ENCODE measurements at places on chromosomes 5 and 9.

- no peak for DNase-seq
Measured at GRCh38 chr9:115838417-115838816, 315.2 kb upstream of the PAPPA start.

DNA sequence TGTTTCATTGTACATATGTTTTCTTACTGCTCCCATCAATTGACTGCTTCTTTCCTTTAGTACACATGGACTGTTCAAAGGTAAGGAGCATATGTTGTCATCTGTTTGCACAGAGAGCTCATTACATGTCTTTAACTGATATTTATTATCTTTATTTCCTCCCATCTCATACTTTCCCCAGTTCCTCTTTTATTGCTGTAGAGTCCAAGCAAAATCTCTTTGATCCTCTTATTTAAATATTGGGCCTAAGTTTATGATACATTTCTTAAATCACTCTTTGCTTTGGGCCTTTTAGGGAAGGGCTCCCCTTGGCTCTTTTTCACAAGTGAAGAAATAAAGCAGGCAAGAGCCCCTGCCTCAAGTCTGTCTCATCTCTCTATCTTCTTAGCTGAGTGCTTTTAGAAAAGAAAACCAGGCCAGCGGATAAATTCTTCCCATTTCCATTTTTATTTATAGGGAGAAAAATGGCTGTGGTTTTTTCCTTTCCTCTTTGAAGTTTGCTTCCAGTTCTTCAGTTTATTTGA, 152.4 kb downstream of the DOCK2 start:
- DNase-seq: no peak

DNA sequence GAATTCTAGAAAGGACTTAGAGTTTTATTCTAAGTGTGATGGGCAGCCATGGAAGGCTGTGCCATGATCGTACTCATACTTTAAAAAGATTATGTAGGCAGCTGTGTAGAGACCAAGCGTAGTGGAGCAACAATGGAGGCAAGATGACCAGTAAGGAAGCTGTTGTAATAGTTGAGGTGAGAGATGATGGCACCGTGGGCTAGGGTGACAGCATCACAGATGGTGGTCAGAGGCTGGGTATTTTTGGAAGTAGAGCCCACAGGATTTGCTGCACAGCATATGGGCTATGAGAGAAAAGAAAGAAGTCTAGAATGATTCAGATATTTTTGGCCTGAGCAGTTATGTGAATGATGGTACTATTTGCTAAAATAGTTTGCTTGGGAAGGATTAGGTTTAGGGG, 7.7 kb downstream of the ARHGAP26 start:
- no peak for DNase-seq

DNA sequence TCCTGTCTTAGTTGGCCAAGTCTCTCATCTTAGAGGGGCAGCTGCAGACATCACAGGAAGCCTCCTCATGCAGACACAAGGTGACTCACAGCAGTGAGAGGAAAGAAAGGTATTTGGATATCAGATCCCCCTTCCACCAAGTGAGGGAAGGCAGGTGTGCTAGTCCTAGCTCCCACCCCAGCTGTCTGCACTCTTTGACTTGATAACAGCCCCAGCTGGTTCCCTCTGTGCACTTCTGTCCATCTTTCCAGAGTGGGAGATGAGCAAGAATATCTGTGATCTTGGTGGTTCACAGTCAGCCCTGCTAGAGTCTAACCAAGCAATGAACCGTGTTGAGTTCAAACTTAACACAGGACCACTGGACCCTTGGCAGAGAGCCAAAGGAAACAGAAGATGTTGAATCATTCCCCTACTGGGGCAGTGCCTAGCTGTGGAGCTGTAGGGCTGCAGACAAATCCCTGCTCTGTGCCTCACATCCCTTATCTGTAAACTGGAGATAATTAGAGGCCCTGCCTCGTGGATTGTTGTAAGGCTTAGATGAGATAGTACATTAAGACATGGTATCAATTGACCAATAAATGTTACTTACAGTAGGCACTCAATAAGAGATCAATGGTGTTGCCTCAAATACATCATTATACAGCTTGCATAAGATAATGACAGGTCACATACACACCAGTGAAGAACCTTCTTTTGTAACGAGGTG, 39.1 kb downstream of the SH3RF2 start:
- peak; percentile 55 for DNase-seq

DNA sequence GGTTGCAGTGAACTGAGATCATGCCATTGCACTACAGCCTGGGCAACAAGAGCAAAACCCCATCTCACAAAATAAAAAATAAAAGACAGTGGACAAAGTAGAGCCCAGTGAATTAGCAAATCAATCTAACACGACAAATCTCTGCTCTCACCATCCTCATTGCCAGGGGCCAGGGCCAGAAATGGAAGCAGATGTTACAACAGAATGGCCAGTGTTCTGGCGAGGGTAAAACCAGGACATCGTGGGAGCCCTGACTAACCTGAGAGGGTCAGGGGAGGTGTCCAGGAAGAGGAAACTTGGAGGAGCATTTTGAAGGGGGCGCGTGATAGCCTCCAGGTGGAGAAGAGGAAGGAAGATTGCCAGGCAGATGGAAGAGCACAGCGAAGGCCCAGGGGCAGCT, 58.4 kb downstream of the NEURL1B start:
- no peak for DNase-seq

DNA sequence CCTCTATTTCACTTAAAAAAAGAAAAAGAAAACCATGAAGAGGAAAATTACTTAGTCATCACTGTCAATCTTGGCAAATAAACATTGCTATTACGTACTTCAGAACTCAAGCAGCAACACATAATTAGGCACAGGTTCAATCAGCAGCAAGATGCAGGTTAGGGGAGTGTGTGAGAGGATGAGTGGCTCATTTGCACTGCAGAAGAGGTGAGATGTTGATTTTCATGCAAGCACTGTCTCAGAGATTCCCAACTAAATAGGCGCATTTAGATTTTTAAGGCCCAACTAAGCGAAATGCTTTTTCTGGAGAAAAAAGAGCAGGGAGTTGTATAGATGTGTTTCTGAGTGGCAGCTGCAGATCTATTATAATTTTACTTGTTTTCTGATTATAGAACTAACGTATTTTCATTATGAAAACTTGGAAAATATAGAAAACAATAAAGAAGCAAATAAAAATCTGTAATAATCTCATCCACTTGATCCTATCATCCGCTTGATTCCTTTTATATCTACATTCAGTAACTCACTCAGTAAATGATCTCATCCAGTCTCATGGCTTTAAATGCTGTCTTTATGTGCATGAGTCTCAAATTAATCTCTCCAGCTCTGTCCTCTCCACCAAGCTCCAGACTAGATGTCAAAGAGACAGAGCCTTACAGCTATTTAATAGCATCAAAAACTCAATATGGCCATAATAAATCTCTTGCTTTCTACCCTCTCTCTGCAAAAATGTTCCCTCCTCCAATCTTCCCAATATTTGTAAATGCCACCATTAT, 162.5 kb downstream of the ZNF462 start:
- no peak for DNase-seq

DNA sequence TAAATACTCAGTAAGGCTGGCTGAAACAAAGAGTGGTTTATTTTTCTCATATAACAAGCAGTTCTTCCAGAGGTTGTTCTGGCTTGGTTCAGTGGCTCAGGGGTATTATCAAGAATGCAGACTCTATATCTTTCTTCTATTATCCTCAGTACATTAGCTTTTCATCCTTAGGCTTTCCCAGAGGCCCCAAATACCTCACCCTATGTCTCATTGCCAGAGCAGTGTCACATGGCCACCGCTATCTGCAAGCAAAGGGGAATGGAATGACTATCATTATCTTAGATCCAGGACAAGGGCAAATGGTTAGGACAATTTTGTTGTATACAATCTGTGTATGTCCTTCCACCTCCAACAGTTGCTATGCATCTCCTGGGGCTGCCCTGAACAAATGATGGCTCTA, 69.0 kb upstream of the SNX2 start:
- no peak for DNase-seq

DNA sequence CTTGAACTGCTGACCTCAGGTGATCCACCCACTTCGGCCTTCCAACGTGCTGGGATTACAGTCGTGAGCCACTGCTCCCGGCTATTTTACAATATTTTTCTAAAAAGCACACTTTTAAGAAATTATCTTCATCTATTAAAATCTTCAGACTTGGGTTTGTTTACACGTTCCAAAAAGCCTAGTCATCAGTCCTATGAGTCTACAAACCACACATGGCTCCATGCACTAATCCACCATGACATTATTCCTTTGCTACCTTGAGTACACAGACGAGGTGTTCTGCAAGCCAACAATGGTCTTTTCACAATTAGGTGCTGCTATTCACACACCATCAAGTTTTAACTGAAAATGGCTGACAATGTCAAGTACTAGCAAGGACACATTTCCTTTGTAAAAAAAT, 41.0 kb downstream of the TRPM6 start:
- DNase-seq: no peak

DNA sequence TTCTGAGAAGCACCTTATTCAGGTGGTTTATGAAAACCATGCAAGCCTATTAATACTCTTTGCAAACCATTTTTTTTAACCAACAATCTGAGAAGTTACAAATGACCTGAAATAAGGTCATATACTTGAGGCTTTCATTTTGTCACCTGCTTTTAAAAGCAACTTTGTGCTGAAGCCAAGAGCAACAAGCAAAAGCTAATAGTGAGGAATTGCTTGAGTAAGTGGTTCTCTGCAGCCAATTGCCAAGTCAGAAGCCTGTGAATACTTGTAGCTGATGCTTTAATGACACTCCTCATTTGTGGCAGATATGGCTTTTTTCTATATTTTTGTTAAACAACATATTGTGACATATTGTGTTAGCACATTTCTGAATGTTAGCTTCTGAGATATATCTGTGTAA, 126.7 kb upstream of the ZNF608 start:
- DNase-seq: no peak

DNA sequence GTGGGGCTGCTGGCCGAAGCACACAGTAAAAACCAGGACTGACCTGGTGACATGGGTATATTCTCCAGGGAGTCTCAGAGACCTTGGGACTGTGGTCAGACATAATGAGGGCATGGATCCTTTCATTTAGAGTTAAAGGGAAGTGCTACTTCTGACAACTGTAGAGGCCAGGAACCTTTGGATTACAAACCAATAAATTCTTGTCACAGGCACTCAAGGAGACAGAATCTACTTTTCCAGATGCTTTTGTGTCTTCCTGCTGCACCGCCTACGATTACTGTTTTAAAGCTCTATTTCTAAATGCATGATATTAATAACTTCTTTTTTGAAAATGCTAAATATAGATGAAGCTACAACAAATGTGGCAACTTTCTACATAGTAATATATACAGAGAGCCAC, 106.5 kb upstream of the LPAR1 start:
- DNase-seq: no peak

GRCh38 chr9:114205171-114206015, 50.1 kb downstream of the COL27A1 start:
- peak; percentile 40 for DNase-seq

DNA sequence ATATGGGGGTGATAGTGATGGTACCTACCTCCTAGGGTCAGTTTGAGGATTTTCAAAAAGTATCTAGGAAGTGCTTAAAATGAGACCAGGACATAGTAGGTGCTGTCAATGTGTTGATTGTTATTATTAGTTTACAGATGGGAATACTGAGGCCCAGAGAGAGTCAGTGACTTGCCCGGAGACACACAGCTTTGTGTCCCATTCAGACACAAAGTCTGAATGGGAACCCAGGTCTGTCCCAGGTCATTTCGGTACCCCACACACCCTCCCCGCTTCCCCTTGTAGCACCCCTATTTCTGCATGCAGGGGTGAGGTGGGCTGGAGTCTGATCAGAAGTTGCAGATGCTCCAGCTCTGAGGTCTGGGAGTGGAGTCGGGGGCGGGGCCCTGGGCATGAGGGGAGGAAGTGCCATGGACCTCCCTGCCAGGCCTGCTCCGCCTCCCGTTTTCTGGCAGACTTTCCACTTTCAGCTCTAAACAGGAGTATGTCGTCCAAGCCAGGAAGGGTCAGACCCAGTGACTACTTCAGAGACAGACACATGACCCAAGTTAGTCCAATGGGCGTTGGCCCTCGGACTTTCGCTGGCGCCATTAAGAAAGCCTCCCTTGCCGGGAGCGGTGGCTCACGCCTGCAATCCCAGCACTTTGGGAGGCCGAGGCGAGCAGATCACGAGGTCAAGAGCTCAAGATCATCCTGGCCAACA, 3.2 kb upstream of the DBN1 start:
- DNase-seq: peak; percentile 47

DNA sequence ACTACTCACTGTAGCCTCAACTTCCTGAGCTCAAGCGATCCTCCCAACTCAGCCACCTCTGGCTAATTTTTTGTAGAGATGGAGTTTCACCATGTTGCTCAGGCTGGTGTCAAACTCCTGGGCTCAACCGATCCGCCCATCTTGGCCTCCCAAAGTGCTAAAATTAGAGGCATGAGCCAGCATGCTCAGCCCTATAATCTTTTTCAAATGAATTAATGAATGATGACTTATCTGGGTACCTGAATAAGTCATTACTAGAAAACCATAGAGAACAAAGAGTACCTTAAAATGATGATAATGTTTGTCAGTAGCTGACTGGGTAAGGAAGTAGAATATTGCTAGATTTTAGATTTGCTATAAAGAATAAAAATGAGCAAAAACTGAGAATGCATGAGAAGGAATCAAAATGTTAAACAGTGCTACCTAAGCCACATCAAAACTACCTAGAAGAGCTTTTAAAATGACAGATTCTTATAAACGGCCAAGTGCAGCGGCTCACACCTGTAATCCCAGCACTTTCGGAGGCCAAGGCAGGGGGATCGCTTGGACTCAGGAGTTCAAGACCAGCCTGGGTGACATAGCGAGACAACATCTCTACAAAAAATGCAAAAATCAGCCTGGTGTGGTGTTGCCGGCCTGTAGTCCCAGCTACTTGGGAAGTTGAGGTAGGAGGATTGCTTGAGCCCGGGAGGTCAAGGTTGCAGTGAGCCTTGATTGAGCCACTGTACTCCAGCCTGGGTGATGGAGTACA, 13.6 kb downstream of the FNBP1 start:
- no peak for DNase-seq

DNA sequence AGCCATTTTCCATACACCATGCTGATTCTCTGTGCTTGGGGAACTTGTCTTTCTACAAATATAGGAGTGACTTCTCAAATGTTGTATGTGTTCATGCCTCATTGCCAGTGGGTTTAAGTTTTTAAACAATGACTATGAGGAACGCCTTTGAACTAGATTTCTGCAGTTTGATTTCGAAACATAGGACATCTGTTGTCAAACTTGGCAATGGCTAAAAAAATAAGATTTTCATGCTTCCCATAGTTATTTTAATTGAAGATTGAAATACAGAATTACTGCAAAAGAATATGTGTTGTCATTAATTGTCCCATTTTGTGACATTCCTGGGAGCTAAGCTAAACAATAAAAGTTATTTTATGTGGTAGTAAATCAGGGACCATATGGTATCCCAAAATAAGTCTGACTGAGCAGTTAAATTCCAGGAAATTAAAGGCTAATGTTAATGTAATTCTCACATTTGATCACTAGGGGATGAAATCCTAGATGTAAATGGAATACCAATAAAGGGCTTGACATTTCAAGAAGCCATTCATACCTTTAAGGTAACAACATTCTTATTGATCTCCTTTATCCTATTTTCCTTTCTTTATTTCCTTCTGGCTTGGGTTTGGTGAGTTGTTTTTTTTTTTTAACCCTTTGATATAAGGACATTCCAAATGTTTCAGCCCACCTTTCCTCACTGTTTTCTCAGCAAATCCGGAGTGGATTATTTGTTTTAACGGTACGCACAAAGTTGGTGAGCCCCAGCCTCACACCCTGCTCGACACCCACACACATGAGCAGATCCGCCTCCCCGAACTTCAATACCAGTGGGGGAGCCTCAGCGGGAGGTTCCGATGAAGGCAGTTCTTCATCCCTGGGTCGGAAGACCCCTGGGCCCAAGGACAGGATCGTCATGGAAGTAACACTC, 116.7 kb downstream of the GOLPH3 start:
- no peak for DNase-seq

- no peak for DNase-seq
Measured at GRCh38 chr5:155050384-155051019, 36.9 kb downstream of the KIF4B start.
